ENCODE measurements at places on chromosomes 5 and 9.

DNA sequence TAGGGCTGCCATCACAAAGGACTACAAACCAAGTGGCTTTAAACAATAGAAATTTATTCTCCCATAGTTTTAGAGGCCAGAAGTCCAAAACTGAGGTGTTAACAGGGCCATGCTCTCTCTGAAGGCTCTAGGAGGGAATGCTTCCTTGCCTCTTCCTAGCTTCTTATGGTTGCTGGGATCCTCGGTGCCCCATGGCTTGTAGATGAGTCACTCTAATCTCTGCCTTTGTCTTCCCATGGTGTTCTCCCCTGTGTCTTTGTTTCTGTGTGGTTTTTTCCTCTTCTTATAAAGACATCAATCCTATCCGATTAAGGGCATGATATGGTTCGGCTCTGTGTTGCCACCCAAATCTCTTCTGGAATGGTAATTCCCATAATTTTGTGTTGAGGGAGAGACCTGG is 178.8 kb upstream of the NREP start:
- no peak for DNase-seq

DNA sequence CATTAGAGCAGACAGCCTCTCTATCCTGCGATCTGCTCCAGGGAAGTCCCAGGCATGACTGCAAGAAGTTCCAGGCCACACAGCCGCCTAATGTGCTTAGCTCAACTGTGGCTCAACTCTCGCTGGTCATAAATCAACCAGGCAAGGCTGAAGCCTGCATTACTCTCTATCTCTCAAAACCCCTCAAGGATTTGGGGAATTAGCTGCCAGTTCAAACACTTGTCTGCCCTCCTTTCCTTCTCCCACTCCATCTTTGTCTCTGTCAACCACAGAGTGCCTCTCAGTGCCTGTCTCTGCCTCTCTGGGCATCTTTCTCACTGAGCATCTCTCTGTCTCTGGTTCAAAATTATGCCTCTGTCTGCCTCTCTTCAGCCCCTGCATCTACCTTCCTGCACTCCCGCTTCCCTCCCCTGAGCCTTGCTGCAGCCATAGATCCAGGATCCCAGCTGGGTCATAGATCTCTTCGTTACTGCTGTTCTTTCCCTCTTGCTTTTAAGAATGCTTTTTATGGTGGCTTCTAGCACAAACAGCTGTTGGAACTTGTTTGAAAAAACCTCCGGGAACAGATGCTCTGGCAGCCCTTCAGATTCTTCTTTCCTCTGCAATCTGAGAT is 27.9 kb upstream of the GALNT10 start:
- DNase-seq = no peak

DNA sequence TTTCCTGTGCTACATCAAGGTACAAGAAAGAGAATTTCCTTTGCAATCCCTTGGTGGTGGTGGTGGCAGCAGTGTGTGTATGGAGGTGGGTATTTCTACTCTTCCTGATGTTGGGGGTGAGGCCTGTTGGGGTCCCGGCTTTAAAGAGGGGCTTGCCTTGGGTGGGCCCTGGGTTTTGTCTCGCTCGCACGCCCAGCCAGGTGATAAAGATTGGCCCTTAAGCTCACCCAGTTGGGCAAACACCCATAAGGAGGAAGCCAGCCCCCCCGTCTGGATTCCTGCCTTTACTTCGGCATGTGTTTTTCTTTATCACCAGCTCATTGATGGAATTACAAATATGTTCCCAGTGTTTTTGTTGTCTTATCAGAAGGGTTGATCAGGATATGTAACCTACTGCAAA is 16.0 kb upstream of the SARDH start:
- no peak for DNase-seq

- no peak for DNase-seq
Observed at GRCh38 chr9:93094658-93095204, 1.3 kb upstream of the CARD19 start.

DNA sequence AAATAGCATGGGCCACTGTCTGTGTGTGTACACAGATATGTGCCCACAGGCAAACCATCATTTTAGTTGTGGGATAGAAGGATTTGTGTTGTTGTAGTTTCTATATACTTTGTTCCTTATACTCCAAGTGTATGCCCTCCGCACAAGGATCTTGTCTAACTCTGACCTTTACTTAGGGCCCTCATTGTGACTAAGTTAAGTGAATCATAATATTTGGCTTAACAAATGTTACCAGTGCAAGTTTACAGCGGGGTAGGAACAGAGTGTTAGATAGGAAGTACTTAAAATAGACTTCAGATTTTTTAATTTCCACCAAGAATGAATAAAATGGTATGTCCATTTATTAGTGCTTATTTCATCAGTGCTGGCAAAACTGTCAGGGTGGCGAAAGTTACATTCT is 29.5 kb upstream of the CYFIP2 start:
- no peak for DNase-seq

GRCh38 chr9:114348261-114348905 is 18.7 kb downstream of the ORM2 start:
- no peak for DNase-seq

GRCh38 chr9:108760841-108761240 is 94.9 kb downstream of the ACTL7B start:
- DNase-seq = no peak

- no peak for DNase-seq
Observed at GRCh38 chr5:110034056-110034600, 344.4 kb downstream of the MAN2A1 start.

GRCh38 chr9:34417734-34418133 is 40.6 kb downstream of the FAM219A start:
- DNase-seq = no peak

All from CD4-positive, alpha-beta T cell treated with Interleukin-2 at 100 ng/mL for 4 hours (primary cell).